ENCODE measurements at places on chromosomes 7 and 10.

DNA sequence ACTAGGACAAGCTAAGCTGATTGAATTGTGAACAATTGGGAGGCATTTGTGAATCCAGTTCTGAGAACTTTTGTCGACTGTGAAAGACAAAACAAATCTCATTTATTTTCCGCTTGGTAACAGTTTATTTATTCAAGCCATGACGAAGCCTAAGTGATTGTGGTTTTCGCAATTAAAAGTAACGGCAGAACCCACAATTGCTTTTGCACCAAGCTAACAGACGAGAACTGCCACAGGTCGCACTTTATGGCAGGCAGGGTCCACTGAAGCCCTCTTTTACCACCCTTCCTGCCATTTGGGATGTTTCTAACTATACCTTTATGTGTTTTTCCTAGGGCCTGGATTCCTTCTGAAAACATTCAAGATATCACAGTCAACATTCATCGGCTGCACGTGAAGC, 111.2 kb downstream of the ZMYND11 start:
- DNase-seq = no peak

DNA sequence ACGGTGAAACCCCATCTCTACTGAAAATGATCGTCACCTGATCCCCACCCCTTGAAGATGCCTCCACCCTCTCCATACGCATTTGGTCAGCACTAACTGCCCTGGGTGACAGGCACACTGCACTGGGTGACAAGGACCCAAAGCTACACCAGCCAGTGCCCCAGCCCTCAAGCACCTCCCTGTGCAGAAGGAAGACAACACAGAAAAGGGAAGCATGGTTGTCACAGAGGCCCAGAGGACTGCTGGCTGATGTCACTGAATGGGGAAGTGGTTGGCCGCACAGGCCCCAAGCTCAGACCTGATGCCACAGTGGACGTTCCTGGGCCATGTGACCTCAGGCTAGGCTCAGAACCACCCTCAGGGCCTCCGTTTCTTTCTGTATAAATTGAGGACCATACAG, 4.2 kb upstream of the PILRA start:
- no peak for DNase-seq

- DNase-seq = no peak
Observed at GRCh38 chr10:88066319-88066718, 202.9 kb downstream of the PTEN start.

- no peak for DNase-seq
Observed at GRCh38 chr10:131683281-131683861, 217.4 kb upstream of the PPP2R2D start.

- no peak for DNase-seq
Observed at GRCh38 chr10:133464582-133465031, 10.9 kb downstream of the SCART1 start.

DNA sequence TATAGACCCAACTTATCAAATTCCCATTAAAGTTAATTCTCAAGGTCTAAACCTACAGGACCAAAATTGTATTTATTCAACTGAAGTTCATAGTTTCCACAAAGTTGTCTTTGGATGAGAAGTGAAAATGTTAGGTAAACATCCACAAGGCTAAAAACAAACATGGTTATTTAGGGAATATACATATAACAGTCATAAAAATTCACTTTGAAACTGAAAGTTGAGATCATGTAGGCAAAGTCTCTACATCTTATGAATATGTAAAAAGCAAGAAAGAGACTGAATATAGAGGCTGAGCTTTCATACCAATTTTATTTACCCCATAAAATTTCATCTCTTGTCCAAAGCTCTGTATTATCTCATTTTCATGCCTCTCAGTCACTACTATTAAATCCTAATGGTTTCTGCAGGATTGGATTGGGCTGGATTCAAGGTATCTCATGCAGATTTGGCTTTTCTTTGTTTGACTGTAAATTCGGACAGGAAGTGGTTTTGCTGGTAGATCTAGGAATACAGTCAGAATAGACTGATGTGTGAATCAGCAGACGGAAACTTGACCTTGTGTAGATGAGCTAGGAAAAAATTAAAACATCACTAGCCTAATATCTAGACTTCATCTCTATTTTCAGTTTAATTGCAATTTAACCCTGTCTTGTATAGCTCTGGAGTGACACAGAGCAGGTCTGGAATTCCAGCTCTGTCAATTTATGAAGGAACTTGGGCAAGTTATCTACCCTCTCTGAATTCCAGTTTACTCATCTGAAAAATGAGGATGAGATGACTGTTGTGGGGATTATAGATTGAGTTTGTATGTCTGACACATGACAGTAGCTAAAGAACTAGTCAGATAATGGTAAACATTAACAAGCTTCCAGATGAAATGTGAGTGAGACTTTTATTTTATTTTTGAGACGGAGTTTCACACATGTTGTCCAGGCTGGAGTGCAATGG, 27.3 kb upstream of the SKAP2 start:
- DNase-seq = no peak

- DNase-seq = no peak
Observed at GRCh38 chr7:76364198-76364584, 5.4 kb upstream of the YWHAG start.

Measured in stimulated activated CD4-positive, alpha-beta T cell treated with anti-CD3 and anti-CD28 coated beads, Interleukin-1b, Interleukin-23, amount 100 ng/mL, for 1 hour (primary cell).